ENCODE measurements at places on chromosomes 7 and 10.
A peak's percentile ranks its signal among the peaks of the same experiment; 100 is the strongest.

- no peak for DNase-seq
Measured at GRCh38 chr7:42151309-42151708, 85.7 kb downstream of the GLI3 start.

GRCh38 chr10:17907641-17908040, 44.1 kb upstream of the SLC39A12 start:
- DNase-seq = no peak

GRCh38 chr10:79372871-79373270, 25.6 kb downstream of the PPIF start:
- DNase-seq = no peak

GRCh38 chr7:108038986-108039385, 36.0 kb upstream of the LAMB1 start:
- no peak for DNase-seq

DNA sequence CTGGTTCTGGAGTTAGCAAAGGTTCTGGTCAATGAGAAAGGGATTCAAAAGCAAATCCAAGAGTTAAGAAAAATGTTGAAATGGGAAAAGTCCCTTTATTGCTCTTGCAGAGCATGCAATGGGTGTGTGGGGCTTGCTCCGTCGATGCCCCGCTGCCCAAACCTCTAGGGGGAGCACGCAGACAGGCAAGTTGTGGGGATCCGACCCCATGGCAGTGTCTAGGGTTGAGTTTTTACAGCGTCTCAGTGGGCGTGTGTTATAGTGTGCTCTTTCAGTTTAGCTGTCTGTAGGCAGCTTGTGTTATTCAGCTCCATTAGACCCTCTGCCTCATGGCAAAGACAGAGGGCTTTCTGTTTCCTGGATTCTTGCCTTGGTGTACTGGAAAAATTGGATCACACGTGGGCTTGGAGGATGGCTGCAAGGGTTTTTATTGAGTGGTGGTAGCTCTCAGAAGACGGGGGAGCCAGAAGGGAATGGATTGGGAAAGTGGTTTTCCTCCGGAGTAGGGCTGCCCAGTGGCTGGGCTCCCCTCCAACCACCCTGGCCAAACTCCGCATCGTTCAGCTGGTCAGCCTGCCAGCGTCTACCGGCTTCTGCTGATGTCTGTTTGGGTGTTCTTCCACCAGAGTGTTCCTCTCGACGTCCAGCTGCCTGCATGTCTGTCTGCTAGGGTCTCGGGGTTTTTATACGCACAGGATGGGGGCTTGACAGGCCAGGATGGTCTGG, 102.3 kb upstream of the PLXDC2 start:
- DNase-seq = no peak

- DNase-seq = no peak
Measured at GRCh38 chr10:117757086-117757720, 214.7 kb downstream of the EMX2 start.

DNA sequence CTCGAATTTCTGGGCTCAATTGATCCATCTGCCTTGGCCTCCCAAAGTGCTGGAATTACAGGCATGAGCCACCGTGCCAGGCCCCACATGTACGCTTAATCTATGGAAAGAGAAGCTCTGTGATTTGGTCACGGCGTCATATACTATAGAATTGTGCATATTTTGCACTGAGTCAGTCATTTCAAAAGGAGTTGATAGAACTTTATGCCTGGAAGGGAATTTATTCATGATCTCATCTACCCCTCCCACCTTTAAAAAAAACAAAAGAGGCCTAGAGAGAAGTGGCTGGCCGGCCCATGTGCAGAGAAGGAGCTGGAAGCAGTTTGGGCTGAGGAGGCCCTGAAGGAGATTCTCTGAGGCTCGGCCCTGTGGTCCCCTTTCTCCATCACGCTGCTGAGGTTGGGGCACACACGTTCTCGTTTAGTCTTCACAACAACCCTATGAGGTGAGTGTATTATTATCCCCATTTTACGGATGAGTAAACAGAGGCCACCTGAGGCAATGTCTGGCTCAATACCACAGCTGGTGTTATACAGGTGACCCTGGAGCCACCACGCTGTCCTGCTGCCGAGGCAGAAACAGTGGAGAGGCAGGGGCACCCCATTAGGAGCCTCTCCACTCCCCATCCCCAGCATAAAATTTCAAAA, 47.2 kb upstream of the ZRANB1 start:
- no peak for DNase-seq

DNA sequence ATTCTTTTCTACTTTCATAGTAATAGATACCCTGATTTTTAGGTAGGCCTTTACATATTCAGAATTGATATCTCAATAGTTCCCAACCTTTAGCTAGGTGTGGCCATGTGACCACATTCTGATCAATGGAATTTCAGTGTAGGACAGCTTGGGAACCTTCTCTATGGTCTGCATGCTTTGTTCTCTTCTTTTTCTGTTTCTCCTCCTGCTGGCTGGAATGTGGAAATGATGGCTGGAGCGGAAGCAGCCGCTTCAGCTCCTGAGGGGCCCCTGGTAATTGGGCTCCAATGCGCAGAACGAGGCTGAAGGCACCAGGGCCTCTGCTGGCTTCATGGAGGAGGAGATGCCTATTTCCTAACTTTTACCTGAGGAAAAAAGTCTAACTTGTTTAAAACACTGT, 152.6 kb downstream of the ZMYND11 start:
- no peak for DNase-seq

- no peak for DNase-seq
Measured at GRCh38 chr10:17067376-17068264, 62.0 kb downstream of the CUBN start.

DNA sequence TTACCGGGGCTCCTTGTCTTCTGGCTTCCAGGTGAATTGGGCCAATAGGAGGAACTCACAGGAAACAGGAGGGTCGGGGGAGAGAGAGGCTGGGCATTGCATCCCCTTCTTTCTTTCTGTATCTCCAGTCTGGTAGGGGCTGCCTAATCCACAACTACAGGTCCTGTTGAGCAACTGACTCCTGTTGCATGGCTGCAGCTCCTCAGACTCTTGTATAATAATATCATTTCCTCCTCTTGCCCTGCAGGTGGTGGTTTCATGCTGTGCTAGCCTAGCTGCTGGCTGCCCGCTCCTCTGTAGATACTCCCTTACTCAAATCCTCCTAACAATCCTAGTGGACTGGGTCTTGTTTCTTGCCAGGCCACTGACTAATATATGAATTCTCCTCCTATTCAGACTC, 276.5 kb upstream of the SMIM30 start:
- DNase-seq = no peak

GRCh38 chr7:151776446-151776845, 100.5 kb downstream of the PRKAG2 start:
- DNase-seq = no peak

DNA sequence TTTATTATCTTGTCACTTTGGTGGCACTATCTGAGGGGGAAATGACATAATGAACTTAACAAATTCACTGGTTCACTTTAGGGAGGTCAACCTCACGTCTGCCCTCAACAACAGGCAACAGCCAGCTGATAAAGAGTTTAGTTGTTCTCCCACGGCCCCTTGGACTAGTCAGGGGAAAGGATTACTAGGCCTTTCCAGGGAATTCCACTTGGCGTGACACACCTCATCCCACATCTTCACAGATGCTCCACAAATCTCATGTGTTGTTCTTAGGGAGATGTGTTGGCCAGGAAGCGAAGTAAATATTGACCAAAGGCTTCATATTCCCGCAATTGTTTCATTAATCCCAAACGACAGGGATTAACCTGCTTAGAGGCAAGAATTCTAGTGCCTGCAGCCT, 183.5 kb upstream of the CDCA7L start:
- DNase-seq = no peak

- no peak for DNase-seq
Measured at GRCh38 chr7:151801782-151802468, 75.0 kb downstream of the PRKAG2 start.

DNA sequence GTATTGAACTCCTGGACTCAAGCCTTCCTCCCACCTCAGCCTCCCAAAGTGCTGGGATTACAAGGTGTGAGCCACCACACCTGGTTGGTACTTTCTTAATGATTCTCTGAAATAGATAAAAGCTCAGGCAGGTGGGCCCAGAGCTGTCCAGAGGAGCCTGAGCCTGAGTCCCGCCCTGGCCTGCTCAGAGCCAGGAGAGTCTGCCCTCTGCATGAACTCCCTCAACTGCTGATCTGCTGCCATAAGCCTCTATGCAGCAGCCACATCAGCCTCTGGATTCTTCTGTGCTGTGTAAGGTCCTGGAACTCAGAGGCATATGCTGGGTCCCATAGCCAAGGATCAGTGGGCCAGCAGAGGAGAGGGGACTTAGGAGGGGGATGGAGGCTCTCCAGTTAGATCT, 23.1 kb upstream of the DDIT4 start:
- DNase-seq = no peak

- no peak for DNase-seq
Measured at GRCh38 chr10:118339111-118339510, 3.0 kb downstream of the FAM204A start.

DNA sequence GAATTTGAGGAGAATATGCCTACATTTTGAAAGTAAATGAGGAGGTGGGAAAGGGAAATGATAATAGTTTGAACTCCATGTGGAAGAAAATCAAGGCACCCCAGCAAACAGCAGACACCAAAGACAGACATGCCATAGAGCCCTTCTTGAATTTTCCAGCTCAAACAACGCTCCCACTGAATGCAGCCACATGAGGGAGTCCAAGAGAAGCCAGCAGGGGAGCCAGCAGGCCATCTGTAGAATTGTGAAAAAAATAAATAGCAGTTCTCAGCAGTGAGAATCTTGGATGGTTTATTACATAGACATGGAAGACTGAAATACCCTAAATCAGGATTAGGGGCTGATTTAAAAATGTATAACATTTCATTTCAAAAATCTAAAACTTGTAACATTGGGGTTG, 1567.3 kb upstream of the LRRTM3 start:
- DNase-seq = no peak

GRCh38 chr7:44724276-44724675, 24.4 kb upstream of the ZMIZ2 start:
- DNase-seq = no peak

GRCh38 chr7:99380823-99381663, 6.5 kb downstream of the ARPC1B start:
- peak; percentile 96 for DNase-seq

DNA sequence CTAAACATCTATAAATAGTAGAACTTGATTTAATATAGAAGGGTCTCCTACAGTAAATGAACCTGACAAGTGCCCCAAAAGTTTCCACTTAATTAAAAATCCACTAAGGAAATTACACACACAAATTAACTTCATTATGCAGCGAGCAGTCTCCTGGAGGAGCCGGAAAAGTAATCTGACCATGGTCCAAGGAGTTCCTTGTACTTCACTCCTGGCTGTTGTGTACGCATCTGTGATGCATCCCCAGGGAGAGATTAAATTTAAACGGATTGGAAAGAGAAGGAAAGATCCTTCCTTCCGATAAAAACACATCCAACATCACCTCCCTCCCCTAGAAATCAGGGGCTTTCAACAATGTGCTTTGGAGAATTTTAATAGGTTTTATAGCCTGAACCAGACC, 85.5 kb downstream of the PARD3 start:
- DNase-seq = no peak

DNA sequence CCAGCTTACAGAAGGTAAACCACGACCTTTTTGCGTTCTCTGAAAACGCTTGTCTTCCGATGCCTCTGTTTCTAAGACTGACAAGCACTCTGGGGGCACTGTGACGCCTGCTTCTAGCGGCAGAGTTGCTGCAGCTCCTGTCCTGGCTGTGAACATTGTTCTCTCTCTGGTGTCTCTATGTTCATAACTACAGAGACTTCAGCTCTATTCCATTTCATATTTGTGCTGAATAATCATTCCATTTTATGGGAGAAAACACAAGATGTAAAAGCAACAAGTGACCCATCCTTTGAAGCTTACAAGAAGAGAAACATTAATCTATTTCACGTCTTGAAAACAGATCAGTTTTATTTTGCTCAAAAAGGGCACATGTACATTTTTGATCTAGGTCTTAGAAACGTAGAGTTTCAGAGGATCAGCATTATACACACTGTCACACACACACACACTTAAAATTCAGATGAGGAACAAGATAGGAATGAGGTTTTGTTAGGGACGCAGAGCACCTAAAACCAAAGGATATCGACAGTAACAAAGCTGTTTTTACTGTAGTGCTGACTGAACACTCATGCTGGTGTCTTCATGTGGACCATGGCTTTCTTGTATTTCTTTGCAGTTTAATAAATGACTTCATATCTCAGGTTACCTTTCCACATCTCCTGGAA, 3.0 kb downstream of the IKZF1 start:
- peak; percentile 86 for DNase-seq

DNA sequence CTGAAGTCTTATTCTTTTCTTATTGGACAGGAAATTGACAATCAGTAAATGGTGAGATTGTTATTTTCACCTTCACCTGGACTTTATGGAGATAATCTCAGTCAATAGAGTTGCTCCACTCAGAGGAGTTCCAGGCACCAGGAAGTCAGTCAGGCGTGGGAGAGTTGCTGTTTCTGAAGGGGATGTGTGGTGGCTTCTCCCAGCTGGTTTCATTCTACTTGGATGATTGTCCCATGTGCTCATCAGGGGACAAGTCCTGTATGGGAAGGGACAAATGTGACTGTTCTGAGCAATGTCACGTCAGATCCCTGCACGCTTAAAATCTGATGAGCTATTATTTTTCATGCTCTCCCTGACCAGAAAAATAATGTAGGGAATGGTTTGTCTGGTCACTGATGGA, 222.5 kb upstream of the PITRM1 start:
- no peak for DNase-seq

DNA sequence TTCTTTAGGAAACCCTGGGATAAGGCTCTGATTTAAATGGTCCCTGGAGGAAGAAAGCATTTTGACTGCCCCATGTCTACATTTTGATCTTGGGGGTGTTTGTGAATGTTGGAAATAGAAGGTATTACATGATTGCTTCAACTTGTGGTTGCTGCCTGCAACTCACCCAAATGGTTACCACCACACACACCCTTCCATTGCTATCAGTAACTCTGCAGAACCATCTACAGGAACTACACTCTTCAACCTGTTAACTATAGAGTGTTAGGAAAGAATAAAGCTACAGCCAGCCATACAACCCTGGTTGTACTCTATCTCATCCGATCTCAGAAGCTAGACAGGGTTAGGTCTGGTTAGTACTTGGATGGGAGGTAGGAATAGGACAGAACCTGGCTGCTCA, 71.2 kb downstream of the APBB1IP start:
- no peak for DNase-seq

DNA sequence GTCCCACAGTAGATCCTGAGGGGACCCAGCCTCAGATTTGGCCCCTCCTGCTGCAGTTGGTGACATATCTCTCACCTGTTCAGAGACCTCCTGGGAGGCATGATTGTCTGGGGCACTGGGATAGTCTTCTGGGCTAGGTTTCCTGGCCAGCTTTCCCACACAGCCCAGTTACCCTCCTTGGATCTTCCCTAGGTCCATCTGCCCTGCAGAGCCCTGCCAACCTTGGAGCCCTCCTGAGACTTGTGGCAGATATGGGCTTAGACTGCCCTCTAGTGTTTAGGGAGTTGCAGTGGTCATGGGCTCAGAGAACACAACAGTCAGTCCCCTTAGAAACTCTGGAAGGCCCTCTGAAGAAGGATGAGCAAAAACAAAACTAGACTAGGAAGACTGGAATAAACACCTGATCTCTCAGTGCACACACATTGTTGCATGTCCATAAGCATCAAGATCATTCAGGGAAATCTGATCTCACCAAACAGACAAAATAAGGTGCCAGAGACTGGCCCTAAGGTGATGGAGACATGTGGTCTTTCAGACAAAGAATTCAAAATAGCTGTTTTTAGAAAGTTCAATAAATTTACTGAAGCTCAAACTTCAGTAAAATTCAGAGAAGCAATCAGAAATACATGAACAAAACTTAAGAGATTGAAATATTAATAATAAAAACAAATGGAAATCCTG, 324.6 kb downstream of the ATRNL1 start:
- peak; percentile 48 for DNase-seq

All from activated effector memory CD4-positive, alpha-beta T cell treated with anti-CD3 and anti-CD28 coated beads, Interleukin-2, amount 50 U/mL, for 16 hours (primary cell).